ENCODE measurements at places on chromosomes 11 and 22.

- DNase-seq: no peak
Measured at GRCh38 chr11:73542175-73542574, 55.7 kb downstream of the FAM168A start.

GRCh38 chr11:61510166-61510919, 1.8 kb downstream of the LRRC10B start:
- DNase-seq: no peak

GRCh38 chr11:63573881-63574855, 11.0 kb upstream of the PLAAT2 start:
- DNase-seq: no peak

GRCh38 chr22:39463931-39464390, 7.1 kb downstream of the MGAT3 start:
- no peak for DNase-seq

DNA sequence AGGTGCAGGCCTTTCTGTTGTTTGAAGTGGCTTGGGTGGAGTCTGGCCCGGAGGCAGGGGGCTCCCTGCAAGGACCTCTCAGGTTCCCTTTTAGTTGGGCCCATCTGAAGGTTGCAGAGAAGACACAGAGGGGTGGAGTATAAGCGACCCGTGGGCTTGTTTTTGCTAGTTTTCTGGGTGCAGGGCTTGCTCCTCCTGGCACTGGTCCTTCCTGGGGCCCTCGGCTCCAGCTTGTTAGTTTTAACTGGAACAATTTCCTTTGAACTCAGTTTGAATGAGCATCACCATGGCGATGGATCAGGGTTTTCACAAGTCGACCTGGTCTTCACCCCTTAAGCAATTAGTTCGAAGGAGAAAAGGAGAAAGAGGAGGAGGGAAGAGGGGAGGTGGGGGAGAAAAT, 28.5 kb upstream of the OAF start:
- no peak for DNase-seq

DNA sequence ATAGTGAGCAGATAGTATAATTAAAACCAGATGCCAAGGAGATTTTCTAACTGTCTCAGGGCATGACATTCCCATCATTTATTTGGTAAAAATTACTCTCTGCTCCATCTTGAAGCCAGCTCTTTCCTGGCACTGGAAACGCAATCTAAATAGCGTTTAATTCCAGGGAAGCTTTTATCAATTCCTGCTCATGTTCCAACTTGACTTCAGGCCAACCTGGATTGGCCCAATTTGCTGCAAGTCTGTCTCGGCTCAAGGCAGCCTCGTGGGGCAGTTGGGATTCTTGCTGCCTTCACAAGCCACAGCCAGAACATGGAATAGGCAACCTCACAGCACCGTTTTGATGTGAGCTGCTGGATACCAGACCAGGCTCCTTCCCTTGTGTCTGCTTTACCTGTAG, 1255.9 kb downstream of the TBC1D22A start:
- no peak for DNase-seq

DNA sequence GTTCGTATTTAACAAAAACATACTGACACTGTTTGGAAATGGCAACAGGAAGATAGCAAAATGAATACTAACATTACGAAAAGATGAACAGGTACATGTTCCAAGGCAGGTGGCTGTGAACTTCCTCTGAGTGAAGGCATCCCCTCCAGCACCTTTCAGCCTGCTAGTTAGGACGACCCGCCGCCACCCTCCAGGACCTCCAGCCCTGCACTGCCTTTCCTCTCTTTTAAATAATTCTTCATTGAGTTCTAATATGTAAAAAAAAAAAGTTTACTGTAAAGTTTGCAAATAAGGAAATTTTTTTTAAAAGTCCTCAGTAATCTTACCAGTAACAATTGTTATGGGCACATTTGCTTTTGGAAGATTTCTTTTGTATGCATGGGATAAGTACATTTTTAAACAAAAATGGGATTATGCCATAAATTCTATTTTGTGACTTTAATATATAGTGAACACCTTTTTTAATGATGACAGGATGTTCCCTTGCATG, 6.0 kb downstream of the NEAT1 start:
- no peak for DNase-seq

DNA sequence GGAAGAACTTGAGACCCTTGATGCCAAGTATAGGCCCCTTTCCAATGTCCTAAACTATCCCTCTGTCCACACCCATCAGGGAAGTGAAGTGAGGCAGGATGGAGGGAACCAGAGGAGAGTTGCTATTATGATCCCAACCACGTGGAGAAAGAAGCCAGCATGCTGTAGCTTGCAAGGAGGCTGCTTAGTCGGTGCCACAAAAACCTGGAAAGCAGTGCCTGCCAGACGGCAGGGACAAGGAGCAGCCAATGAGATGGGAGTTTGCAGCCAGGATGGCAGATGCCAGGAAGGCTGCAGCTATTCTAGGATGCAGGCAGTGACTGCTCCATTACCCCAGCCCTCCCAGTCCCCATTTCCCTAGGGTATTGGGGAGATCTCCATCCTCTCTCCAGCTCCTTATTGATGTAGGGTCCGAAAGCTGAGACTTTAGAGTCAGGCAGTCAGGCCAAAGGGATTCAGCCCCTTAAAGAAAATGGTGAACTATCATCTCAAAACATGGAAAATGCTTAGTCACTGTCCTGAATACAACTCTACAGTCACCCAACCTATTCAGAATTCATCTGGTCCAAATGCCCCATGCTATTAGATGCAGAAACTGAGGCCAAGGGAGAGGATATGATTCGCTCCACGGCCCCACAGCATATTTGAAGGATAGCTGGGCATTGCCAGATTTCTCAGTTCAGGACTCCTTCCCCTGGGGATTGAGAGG, 18.4 kb upstream of the LRRC55 start:
- no peak for DNase-seq

GRCh38 chr11:101844608-101845007, 70.2 kb upstream of the CEP126 start:
- DNase-seq: no peak

DNA sequence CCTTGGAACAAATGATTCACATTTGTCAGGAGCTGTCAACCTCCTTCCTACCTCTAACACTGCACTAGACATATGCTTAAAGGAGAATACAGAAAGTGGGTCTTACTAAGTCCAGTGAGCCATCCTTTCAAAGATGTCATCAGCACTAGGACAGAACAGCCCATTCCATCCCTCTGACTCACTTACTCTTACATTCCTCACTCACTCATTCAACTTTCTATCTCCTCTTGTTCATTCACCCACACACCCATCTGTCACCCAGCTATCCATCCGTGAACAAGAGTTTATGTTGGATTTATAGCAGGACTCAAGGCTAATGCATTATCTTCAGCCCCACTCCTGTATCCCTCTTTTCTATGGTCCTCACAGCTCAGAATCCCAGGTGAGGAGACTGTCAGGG, 9.1 kb downstream of the INSC start:
- DNase-seq: no peak

GRCh38 chr22:36755316-36755715, 20.6 kb downstream of the IFT27 start:
- no peak for DNase-seq

DNA sequence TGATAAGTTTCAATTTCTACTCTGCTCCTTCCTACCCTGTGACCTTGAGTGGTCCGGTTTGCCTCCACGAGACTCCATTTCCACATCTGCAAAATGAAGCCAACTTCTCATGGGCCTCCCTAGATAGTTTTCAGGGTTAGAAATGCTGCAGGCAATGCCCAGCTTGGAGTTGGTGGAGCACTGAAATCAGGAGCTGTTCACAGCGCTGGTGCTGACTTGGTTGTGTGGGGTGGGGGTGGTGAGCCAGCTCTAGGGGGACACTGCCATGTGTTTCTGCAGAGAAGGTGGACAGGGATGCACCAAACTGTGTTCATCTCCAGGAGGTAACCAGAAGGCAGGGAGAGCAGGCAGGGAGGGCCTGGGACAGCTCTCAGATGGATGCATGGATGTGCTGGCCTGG, 37.0 kb downstream of the SGSM1 start:
- DNase-seq: no peak

- no peak for DNase-seq
Measured at GRCh38 chr22:33747576-33748180, 172.6 kb downstream of the LARGE1 start.

DNA sequence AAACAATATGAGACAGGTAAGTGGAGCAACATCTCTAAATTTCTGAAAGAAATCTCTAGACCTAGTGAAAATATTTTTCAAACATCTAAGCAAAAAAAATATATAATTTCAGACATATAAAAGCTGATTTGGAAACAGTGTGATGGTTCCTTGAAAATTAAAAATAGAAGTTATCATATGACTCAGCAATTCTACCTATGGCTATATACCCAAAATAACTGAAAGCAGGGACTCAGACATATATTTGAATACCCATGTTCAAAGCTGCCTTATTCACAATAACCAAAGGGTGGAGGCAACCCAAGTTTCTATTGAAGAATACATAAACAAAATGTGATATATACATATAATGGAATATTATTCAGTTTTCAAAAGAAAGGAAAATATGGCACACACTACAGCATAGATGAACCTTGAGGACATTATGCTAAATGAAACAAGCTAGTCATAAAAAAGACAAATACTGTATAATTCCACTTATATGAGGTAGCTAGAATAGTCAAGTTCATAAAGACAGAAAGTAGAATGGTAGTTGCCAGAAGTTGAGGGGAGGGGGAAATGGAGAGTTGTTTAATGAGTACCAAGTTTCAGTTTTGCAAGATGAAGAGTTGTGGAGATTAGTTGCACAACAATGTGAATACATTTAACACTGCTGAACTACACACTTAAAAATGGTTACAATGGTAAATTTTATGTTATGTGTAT, 300.4 kb downstream of the TTC28 start:
- no peak for DNase-seq

DNA sequence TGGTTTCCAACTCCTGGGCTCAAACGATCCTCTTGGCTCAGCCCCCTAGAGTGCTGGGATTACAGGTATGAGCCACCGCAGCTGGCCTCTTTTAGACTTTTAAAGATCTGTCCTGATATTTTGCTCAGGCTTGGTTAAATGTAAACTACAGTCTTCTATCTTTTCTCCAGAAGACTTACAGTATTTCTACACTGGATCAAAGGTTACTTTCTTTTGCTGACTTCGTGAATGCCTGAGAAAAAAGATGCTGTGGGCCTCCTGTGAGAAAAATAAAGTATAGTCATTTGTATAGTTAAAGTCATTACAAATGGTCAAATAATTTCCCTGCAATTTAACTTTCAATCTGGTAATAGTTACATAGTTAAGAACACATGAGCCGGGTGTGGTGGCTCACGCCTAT, 19.6 kb downstream of the DEPDC5 start:
- no peak for DNase-seq

GRCh38 chr11:127118811-127119210, 118.2 kb upstream of the KIRREL3 start:
- DNase-seq: no peak

GRCh38 chr11:44066732-44067141, 667 bp downstream of the ACCS start:
- no peak for DNase-seq

DNA sequence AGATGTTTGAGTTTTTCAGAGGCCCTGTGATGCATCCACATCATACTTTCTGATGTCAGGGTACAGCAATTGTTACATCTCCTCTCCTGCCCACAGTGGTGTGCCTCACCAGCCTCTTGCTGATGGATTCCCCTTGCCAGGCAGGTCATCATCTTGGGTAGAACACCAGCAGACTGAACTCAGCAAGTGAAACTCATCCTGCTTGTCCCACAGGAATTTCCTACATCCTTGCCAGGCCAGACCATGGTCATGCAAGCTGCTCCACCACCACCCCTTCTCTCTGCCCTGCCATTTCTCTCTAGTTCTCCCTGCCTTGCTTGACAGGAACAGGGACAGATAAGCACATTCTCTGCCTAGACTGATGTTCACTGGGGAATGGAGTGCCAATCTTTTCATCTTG, 85.9 kb downstream of the PAX6 start:
- no peak for DNase-seq

DNA sequence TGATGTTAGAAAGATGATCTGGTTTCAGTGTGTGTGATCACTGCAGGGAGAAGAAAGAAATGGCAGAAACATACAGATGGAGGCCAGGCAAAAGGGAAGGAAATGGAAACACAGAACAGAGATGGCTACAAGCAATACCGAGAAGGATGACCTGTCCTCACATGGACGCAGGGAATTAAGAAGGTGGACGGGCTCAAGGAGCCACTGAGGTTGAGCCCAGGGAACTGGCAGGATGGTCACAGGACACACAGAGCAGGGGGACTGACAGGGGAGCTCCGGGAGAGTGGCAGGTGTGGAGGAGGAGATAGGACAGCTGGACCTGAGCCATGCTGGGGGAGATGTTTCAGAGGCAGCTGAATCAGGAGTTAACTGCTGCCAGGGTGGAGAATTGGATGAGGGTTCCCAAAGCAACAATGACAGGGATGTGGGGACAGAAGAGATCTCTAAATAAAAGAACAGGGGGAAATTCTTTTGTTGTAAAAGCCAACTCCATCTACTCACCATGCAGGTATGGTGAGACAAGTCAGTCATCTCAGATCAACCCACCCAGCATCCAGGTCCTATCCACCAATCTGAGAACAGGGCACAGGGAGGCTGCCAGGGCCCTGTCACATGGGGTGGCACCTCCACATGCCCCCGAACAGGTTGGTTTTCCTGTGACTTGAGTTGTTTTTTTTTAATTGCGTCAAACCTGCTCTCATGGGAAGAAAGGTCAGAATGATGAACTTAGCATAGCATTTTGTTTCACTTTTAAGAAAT, 26.3 kb downstream of the KLHL22 start:
- no peak for DNase-seq

GRCh38 chr11:69414773-69415187, 66.7 kb upstream of the LINC01488 start:
- no peak for DNase-seq

DNA sequence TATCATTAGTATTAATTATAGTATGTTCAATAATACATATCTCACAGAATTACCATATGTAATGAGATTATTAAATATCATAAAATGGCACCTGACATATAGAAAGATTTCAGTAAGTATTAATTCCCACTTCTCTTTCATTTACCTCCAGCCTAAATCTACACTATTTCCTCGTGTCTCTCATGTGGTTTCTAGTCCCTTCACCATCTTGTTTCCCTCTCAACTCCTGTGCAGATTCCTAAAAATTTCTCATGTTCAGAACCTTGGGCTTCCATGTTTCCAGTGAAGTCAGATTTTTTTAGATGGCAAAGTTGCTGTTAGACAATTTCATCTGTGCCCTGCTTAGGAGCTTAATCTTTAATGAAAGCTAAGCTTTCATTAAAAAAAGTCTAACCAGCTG, 14.1 kb upstream of the HBE1 start:
- no peak for DNase-seq

DNA sequence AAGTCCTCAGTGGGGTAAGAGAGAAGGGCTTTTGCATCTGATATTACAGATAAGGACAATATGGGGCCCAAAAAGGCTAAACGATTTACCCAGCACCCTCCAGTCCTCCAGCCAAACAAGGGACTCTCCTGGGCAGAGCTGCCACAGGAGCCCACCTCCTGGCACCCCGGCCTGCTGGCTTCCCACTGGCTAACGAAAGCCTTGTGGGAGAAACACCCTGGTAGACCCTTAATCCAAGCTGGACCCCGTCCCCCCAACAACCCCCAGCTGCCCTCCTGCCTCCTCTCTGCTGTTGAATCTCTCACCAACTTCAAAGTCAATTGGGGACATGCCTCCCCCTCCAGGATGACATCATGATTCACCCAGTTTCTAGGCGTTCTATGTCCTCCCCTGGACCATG, 10.8 kb downstream of the C1QTNF6 start:
- DNase-seq: no peak
